ENCODE measurements at places on chromosomes 7 and 10. TPM values are rescaled to one million over a fixed set of nuclear protein-coding genes. Genes with fewer than 3 reads are reported as not detected.

The FAM25C gene
- not detected for total RNA-seq

The FAM241B gene
- total RNA-seq: 0.35 TPM

The STEAP2 gene
- total RNA-seq: 34.2 TPM

The EPHB4 gene
- 73.5 TPM for total RNA-seq

The SLC13A1 gene
- not detected for total RNA-seq

The DNAH11 gene
- 2.8 TPM for total RNA-seq

The LIPF gene
- total RNA-seq: not detected

The EBLN1 gene
- 0.21 TPM for total RNA-seq

The HSPA14 gene
- total RNA-seq: 19.4 TPM

The LRIT1 gene
- total RNA-seq: not detected

- H3K27me3 ChIP-seq: no peaks in the 10 kb centered on the region
- H3K4me3 ChIP-seq: no peak overlapping the region
- H3K4me1 ChIP-seq: peaks cover 5% of the 10 kb centered on the region
- H3K27ac ChIP-seq: no peak overlapping the region
- no peak for DNase-seq
- no peaks in the 10 kb centered on the region for H3K36me3 ChIP-seq
These were observed 59.8 kb upstream of the ZNRF2 start for GRCh38 chr7:30224511-30225062.

GRCh38 chr7:110413038-110413437 is 677.9 kb upstream of the LRRN3 start:
- no peak overlapping the region for H3K4me3 ChIP-seq
- no peaks in the 10 kb centered on the region for H3K4me1 ChIP-seq

DNA sequence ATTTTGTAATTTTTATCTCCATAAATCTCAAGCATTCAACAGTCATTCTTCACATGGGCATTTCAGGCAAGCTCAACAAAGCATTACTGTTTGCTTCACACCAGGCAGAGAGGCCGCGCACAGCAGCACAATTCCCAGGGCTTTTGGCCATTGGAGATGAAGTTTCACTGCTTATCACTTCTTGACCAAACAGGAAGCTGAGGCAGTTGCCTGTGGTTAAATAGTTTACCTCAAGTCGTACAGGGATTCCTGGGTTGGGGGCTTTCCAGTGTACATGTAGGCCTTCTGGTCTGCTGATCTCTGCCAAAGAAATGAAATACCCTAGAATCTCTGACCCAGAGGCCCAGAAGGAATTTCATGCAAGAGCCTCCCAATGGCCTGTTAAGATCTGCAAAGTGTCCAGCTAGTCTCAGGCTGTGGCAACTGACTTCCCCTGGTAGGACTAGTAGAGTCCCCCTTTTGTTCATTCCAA is 11.2 kb upstream of the PRDX3 start:
- no peak overlapping the region for H3K4me3 ChIP-seq
- DNase-seq: no peak
- H3K27ac ChIP-seq: no peak overlapping the region
- H3K27me3 ChIP-seq: no peaks in the 10 kb centered on the region
- H3K36me3 ChIP-seq: no peaks in the 10 kb centered on the region

DNA sequence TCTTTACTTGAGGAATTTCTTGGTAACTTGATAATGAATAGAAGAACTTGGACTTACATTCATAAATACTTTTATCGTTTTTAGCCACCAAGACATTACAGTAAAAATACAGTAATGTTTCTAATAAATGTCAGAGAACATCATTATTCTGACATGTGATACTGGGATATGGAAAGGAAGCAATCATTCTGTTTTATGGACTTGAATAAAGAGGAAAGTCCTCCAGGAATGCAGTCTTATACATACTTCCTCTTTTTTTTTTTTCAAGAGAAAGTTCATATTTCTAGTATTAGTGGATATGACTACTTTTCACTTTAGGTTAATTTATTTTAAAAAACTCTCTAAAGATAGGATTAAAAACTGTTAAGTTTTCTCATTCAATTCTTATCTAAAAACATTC is 220.0 kb upstream of the SEMA3C start:
- DNase-seq: no peak
- H3K27ac ChIP-seq: no peak overlapping the region
- H3K36me3 ChIP-seq: no peaks in the 10 kb centered on the region
- H3K4me3 ChIP-seq: no peak overlapping the region
- no peaks in the 10 kb centered on the region for H3K4me1 ChIP-seq

- no peak overlapping the region for H3K4me3 ChIP-seq
- no peaks in the 10 kb centered on the region for H3K4me1 ChIP-seq
- H3K27ac ChIP-seq: no peak overlapping the region
- H3K27me3 ChIP-seq: no peaks in the 10 kb centered on the region
- no peak for DNase-seq
- H3K36me3 ChIP-seq: no peaks in the 10 kb centered on the region
These were observed 494.0 kb upstream of the POT1 start for GRCh38 chr7:125423458-125424155.

DNA sequence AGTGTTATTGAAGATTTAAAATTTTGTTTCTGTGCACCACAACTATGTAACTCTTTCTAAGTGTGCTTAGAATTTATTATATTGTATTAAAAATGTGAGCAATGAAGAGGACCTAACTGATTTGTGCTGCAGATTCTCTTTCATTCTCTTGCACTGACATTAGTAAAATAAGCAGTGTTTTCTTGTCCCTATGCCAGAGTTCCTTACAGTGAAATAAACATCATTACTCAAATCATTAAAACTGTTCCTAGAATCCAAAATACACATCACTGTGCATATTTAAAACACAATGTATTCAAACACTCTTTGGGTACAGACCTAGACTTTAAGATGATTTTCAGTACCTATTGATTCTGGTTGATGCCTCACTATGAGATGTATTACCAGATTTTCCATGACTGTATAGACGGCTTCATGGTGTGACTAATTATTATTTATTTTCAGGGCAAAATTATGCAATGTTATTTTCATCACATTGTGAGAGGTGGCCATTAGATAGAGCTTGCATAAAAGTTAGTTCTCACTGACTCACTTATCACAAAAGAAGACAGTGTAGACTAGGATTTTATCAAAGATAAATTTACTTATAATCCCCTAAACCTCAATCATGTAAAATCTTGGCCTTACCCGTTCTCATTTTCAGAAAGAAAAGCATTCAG is 93.4 kb downstream of the PTPRZ1 start:
- no peak for DNase-seq
- H3K4me1 ChIP-seq: no peaks in the 10 kb centered on the region
- no peak overlapping the region for H3K4me3 ChIP-seq
- H3K27ac ChIP-seq: no peak overlapping the region
- no peaks in the 10 kb centered on the region for H3K36me3 ChIP-seq

DNA sequence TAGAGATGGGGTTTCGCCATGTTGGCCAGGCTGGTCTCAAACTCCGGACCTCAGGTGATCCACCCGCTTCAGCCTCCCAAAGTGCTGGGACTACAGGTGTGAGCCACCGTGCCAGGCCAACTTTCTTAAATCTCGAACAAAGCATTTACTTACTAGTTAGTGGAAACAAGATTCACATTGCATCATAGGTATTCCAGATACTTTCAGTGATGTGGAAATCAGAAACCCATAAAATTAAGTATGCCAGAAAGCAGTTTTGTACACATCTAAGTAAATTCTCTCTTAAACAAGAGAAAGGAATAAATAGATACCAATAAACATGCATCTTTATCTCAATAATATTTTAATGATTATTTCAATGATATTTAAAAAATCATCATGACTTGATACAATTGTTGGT is 75.5 kb downstream of the DGKI start:
- no peaks in the 10 kb centered on the region for H3K36me3 ChIP-seq
- H3K4me1 ChIP-seq: no peaks in the 10 kb centered on the region
- H3K27ac ChIP-seq: no peak overlapping the region
- no peak overlapping the region for H3K4me3 ChIP-seq
- DNase-seq: no peak

DNA sequence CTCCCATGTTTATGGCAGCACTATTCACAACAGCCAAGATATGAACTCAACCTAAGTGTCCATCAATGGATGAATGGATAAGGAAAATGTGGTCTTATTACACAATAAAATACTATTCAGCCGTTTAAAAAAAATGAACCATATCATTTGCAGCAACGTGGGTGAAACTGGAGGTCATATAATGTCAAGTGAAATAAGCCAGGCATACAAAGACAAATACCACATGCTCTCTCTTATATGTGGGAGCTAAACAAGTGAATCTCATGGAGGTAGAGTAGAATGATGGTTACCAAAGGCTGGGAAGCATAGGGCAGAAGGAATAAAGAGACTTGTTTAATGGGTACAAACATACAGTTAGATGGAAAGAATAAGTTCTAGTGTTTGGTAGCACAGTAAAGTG is 699.1 kb downstream of the NRG3 start:
- H3K27ac ChIP-seq: no peak overlapping the region
- no peaks in the 10 kb centered on the region for H3K4me1 ChIP-seq
- no peak for DNase-seq
